Esophagus squamous epithelium (tissue), 5 donors: ENCODE measurements at places on chromosomes 12 and 14.

- DNase-seq = no peak
These were observed 21.3 kb downstream of the ANO2 start for GRCh38 chr12:5923751-5924150.

DNA sequence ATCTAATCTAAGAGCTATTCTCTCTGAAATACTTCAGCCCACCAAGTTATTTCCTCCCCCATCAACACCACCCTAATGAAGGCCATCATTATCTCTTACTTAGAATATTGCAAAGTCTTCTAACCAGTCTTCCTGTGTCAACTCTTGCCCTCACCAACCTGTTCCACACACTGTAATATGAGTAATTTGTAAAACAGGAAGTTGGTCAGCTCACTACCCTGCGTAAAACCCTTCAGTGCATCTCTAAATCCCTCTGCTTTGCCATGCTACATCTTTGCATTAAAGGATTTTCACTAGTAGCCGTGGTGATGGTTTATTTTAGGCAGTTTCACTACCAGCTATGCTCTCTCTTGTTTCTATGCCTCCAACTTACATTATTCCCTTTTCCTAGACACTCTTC is 70.0 kb downstream of the KIF21A start:
- DNase-seq = no peak

GRCh38 chr14:32497248-32497647 is 168.2 kb downstream of the AKAP6 start:
- DNase-seq = no peak

- no peak for DNase-seq
These were observed 10.7 kb upstream of the SNAPC1 start for GRCh38 chr14:61751475-61751989.

DNA sequence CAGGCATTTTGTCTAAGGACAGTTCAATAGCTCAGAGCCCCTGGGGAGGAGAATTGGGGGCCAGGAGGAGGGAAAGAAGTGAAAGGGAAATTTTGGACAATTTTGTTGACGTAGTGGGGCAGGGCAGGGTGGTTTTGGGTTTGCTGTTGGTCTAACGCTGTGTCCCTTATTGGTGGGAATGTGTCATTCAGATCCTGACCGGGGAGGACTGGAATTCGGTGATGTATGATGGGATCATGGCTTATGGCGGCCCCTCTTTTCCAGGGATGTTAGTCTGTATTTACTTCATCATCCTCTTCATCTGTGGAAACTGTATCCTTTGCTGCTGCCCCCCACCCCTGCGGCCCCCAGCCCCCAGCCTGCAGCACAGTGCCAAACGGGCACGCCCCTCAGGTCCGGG is 212.1 kb upstream of the FKBP4 start:
- DNase-seq = no peak

- no peak for DNase-seq
These were observed 89.7 kb upstream of the MYL2 start for GRCh38 chr12:111010061-111010460.

- DNase-seq = no peak
These were observed 26.2 kb upstream of the PDE3A start for GRCh38 chr12:20342111-20342510.

DNA sequence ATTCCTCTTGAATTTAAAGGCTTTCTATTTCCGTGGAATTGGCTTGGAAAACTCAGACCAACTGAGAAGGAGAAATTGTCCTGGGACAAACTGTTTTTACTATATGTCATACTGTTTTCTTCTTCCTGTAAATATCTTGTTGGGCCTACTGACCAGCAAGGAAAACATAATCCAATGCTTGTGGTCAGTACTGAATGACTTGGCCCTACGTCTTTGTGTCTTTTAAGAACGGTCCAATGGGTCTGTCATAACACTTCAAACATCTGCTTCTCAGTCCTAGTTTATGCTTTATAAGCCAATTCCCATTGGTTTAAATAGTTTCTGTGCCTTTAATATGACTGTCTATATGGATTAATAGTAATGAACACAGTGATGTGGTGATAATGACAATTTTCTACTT is 248.5 kb upstream of the DDHD1 start:
- DNase-seq = no peak
